ENCODE measurements at places on chromosomes 16 and 17. TPM values are rescaled to one million over a fixed set of nuclear protein-coding genes. Genes with fewer than 3 reads are reported as not detected.
A peak's percentile ranks its signal among the peaks of the same experiment; 100 is the strongest.

DNA sequence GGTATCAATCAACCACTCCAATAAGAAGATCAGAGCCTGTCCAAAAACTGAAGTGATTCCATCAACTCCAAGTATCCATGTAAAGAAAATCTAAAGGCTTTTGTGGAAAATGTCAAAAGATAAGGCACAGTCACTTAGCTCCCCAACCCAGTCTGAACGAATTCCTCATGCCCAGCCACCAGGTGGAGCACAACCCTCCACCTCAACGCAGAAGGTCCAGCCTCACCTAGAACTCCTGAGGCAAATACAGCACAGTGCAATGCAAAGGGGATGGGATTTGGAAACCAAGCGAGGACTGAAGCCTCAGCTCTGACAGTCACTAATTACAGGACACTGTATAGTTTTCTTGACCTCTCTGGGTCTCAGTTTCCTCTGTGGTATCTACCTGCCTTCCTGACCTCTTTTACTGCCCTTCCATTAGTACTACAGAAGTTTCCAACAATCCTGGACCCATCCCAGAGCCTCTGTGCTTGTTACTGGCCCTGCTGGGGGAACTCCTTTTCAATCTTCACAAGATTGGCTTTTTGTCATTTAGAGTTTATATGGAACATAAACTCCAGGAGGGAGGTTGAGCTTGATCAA, 2.0 kb downstream of the NCBP3 start:
- no peaks in the 10 kb centered on the region for H3K27me3 ChIP-seq
- H3K4me3 ChIP-seq = no peak overlapping the region
- H3K27ac ChIP-seq = no peak overlapping the region
- peaks cover 12% of the 10 kb centered on the region for H3K4me1 ChIP-seq

The TCAP gene
- total RNA-seq = 10.5 TPM

DNA sequence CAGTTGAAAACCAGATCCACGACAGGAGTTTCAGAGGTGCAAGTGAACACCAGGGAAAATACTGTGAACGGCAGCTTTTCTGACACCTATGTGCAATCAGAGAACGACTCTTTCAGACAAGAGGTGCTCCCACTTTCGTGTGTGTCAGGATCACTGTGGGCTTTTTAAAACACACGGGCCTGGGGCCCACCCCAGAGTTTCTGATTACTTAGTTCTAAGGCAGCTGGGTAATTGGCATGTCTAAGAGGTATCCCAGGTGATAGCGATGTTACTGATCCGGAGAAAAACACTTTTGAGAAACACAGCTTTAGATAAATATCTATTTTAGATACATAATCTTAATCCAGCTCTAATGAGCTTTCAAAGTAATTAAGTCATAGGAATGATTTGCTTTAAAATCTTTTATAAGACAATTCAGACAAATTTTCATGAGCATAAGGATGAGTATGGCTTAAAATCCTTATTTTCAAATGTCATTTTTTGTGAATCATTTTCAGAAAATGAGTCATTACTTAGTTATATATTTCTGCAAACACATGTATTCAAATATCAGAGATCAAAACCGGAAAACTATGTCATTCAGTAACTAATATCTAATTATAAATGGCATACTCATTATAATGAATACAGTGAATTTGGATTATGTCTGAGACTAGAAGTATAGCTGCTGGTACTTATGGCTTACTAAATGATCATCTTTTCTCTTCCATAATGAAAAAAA, 217.9 kb upstream of the PSMD7 start:
- H3K27ac ChIP-seq = no peak overlapping the region
- H3K4me3 ChIP-seq = no peak overlapping the region
- H3K4me1 ChIP-seq = no peaks in the 10 kb centered on the region
- DNase-seq = no peak
- H3K27me3 ChIP-seq = no peaks in the 10 kb centered on the region
- H3K36me3 ChIP-seq = no peaks in the 10 kb centered on the region

The SMIM36 gene
- not detected for total RNA-seq

DNA sequence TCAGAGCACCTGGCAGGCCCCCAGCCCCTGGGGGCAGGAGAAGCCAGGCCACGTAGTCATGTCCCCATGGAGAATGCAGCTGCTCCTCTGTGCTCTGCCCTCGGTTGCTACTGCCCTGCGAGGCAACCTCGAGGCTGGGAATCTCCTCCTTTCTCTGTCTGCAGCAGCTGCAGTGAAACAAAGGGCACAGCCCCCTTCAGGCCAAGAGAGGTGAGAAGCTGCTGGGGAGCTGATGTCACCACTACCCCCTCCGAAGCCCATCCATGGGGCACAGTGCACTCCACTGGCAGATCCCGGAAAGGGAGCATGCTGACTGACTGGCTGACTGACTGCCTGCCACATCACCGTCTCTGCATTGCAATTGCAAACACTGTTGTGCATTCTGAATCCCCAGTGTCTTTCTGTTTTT, 103.7 kb downstream of the GRIN2A start:
- H3K27ac ChIP-seq = no peak overlapping the region
- DNase-seq = no peak
- H3K4me1 ChIP-seq = no peaks in the 10 kb centered on the region
- no peak overlapping the region for H3K4me3 ChIP-seq
- no peaks in the 10 kb centered on the region for H3K27me3 ChIP-seq
- H3K36me3 ChIP-seq = no peaks in the 10 kb centered on the region

GRCh38 chr16:3546986-3547682, 30.1 kb downstream of the NLRC3 start:
- H3K4me3 ChIP-seq = no peak overlapping the region
- peaks cover 25% of the 10 kb centered on the region for H3K36me3 ChIP-seq
- H3K27me3 ChIP-seq = no peaks in the 10 kb centered on the region
- no peak for DNase-seq
- H3K4me1 ChIP-seq = no peaks in the 10 kb centered on the region

The SMIM5 gene
- total RNA-seq = 0.84 TPM

The CMTR2 gene
- total RNA-seq = 28.2 TPM

The KLHL10 gene
- not detected for total RNA-seq

- H3K36me3 ChIP-seq = no peaks in the 10 kb centered on the region
- H3K4me3 ChIP-seq = peak overlapping the region; percentile 54
- H3K27ac ChIP-seq = peak overlapping the region; percentile 79
- H3K27me3 ChIP-seq = no peaks in the 10 kb centered on the region
These were observed 504 bp downstream of the MAZ start for GRCh38 chr16:29806641-29807425.

DNA sequence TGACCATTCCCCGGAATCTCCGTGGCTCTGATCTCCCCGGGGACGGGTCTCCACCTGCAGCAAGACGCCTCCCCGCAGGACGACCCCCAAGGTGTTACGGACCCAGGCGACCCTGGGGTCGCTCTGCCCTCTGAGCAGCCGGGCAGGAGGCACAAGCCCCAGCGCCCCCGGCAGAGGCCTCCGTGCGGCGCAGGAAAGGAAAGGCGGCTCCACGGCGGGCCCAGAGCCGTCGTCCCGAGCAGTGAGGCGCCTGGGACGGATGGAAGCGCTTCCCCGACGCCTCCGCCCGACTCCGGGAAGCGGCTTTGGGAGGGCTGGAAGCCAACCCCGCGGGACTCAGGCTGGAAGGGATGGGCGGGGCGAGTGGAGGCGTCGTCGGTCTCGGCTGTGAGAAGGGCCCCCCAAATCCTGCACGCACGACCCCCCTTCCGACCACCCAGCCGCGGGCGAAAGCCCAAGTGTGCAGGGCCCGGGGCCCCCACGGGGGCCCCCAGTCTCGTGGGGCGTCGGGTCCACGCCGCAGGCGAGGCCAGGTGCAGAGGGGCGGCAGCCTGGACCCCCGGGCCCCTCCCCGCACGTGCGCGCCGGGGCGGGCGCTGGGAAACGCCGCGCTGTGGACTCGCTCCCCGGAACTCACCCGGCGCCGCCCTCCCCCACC, 32.7 kb upstream of the RPH3AL start:
- H3K36me3 ChIP-seq = no peaks in the 10 kb centered on the region
- H3K4me1 ChIP-seq = no peaks in the 10 kb centered on the region
- H3K27ac ChIP-seq = no peak overlapping the region
- H3K4me3 ChIP-seq = peak overlapping the region; percentile 30
- DNase-seq = peak; percentile 36
- H3K27me3 ChIP-seq = no peaks in the 10 kb centered on the region

GRCh38 chr16:50281391-50282009, 15.1 kb downstream of the ADCY7 start:
- H3K36me3 ChIP-seq = no peaks in the 10 kb centered on the region
- H3K4me3 ChIP-seq = peak overlapping the region; percentile 56
- no peaks in the 10 kb centered on the region for H3K27me3 ChIP-seq
- H3K27ac ChIP-seq = peak overlapping the region; percentile 59
- DNase-seq = no peak

- DNase-seq = no peak
- peaks cover 12% of the 10 kb centered on the region for H3K4me1 ChIP-seq
- no peak overlapping the region for H3K4me3 ChIP-seq
- H3K27me3 ChIP-seq = no peaks in the 10 kb centered on the region
- H3K36me3 ChIP-seq = no peaks in the 10 kb centered on the region
- no peak overlapping the region for H3K27ac ChIP-seq
These were observed 12.8 kb downstream of the CDH16 start for GRCh38 chr16:66905633-66906539.

- H3K4me1 ChIP-seq = no peaks in the 10 kb centered on the region
- no peak overlapping the region for H3K27ac ChIP-seq
- no peak for DNase-seq
- H3K36me3 ChIP-seq = no peaks in the 10 kb centered on the region
These were observed 27.0 kb upstream of the RASD1 start for GRCh38 chr17:17523001-17523730.

The ZNF768 gene
- total RNA-seq = 7.3 TPM

The SLFN14 gene
- not detected for total RNA-seq

- H3K4me1 ChIP-seq = peaks cover 59% of the 10 kb centered on the region
- H3K27ac ChIP-seq = no peak overlapping the region
- DNase-seq = no peak
- H3K4me3 ChIP-seq = no peak overlapping the region
These were observed 28.9 kb downstream of the CMIP start for GRCh38 chr16:81473558-81473957.

The KRT28 gene
- total RNA-seq = not detected

DNA sequence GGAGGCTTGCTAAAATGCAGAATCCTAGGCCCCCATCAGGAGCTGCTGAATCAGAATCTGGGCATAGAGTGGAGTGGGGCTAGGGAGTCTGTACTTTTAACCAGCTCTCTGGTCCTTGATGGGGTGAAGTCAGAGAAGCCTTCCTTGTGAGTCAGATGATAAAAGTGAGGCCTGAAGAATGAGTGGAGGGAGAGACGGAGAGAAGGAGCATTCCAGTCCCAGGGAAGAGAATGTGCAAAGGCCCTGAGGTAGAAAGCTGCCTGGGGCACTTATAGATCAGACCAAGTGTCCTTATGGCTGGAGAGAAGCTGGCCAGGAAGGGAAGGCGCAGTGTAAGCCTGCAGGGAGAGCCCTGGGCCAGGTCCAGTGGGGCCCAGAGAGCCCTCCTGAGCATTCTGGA, 235.1 kb upstream of the NLRP1 start:
- H3K27me3 ChIP-seq = no peaks in the 10 kb centered on the region
- no peaks in the 10 kb centered on the region for H3K4me1 ChIP-seq

The ZG16B gene
- not detected for total RNA-seq

DNA sequence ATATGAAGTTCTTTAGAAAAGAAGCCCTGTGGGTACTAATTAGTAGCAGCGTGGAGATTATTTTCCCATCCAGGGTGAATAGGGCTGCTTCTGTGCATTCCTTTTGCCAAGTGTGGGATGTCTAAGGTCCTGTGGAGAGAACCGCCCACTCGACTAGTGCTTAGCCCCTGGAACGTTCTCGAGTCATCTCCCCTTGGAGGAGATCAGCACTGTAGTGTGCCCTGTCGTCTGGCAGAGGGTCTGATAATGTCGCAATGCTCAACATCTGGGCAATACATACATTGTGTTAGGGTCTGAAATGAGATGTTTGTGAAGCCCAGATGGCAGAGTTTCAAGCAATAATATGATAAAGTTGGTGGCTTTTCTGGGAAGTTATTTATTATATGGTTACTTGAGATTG, 64.8 kb downstream of the SPECC1 start:
- no peaks in the 10 kb centered on the region for H3K36me3 ChIP-seq
- no peak for DNase-seq
- peak overlapping the region; percentile 36 for H3K4me3 ChIP-seq
- no peaks in the 10 kb centered on the region for H3K27me3 ChIP-seq

DNA sequence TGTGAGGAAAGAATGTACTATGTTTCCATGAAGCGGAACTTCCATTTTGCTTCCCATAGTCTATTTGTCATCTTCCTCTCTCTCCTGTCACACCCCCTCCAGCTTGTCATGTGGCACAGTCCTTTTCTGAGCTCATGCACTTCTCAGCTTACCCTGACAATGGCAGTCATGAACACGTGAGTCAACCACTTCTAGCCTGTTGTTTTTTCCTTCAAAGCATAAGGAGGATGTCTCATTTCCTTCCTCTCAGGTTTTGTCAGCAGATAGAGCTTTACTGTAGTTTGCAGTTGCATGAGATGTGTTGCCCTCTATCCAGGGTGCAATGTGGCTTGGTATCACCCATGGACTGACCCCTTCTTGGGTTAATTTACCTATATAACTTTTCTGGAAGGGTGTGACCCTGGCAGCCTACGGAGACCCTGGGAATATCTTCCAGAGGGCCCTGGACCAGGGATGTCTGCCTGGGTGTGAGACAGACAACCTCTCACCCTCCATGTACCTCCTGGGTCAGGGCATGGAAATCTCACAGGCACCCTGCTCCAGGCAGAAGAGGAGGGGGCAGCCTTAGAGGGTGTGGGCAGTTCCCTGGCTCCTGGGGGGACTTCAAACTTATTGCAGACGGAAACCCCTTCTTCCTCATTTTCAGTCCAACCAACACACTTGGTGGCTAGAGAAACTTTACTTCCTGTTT, 4.0 kb upstream of the ZNF267 start:
- H3K27me3 ChIP-seq = no peaks in the 10 kb centered on the region
- H3K4me3 ChIP-seq = peak overlapping the region; percentile 54
- peaks cover 32% of the 10 kb centered on the region for H3K4me1 ChIP-seq
- peak; percentile 87 for DNase-seq

The CLDN9 gene
- 0.15 TPM for total RNA-seq

DNA sequence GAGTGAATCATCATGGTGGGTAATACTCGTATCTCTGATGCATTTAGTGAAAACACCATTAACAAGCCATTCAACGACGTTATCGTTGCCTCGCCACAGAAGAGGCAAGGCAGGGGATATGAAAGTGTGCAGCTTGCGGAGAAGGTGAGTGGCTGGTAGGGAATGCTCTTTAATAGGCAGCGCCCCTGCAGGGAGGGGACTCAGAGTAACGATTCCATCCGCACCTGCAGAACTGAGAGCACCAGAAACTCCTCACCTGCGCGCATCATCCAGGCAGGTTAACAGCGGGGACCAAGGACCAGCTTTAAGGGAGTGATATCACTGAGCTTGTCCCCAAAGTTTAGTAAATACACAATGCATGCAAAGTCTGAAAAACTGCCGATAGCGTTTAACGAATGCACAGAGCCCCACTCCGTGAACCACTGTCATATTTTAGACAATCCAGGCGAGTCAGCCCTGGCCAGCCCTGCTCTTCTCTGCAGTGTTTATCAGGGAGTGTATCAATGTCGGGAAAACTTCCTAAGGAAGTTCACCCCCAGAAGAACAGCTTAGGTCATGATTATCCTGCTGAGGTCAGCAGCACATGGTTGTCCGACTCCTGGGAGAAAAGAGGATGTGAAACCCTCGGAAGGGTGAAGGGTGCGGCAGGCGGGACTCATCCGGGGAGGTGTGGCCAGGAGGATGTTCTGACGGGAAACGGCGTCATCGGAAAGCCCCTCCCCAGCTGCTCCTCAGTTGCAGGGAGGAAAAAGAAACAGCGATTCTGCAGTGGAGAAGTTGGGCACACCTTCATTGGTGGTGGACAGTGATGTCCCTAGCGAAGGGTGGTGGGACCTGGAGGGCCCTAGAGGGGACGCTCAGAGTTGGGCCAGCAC, 68.5 kb upstream of the DNAH17 start:
- no peaks in the 10 kb centered on the region for H3K4me1 ChIP-seq
- H3K4me3 ChIP-seq = peak overlapping the region; percentile 29
- DNase-seq = peak; percentile 58
- H3K27ac ChIP-seq = peak overlapping the region; percentile 20
- H3K27me3 ChIP-seq = no peaks in the 10 kb centered on the region
- H3K36me3 ChIP-seq = no peaks in the 10 kb centered on the region
